ENCODE measurements at places on chromosomes 4 and X.

DNA sequence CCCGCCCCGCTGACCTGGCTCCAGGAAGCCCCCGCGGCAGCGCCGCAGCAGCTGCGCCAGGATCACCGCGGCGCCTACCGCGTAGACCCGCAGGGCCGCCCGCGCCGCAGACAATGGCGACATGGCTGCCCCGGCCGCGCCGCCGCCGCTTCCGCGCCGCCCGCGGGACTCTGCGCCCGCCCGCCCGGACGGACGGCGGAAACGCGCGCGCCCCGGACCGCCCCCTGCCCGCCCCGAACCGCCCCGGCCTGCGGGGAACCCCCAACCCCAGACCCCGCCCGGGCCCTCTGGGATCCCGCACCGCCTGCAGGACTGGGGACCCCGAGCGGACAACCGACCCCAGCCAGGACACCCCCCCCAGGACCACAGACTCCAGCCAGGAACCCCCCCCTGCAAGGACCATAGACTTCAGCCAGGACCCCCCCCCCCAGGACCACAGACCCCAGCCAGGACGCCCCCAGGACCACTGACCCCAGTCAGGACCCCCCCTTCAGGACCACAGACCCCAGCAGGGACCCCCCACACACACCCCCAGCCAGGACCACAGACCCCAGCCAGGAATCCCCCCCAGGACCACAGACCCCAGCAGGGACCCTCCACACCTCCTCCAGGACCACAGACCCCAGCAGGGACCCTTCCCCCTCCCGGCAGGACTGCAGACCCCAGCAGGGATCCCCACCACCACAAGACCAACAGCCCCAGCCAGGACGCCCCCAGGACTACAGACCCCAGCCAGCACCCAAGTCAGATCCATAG is at the start of the genes DHRSX and ZBED1:
DHRSX (minus strand) TSS at position 174 of the 756 bp plus-strand sequence; CDS start at position 123, 51 bp downstream.
ZBED1 (minus strand) TSS at position 174 of the 756 bp plus-strand sequence. CDS start 10,257 bp downstream, outside the sequence.
- DNase-seq: peak; percentile 54

GRCh38 chr4:174080361-174080760 is 203.1 kb downstream of the FBXO8 start:
- DNase-seq: no peak

DNA sequence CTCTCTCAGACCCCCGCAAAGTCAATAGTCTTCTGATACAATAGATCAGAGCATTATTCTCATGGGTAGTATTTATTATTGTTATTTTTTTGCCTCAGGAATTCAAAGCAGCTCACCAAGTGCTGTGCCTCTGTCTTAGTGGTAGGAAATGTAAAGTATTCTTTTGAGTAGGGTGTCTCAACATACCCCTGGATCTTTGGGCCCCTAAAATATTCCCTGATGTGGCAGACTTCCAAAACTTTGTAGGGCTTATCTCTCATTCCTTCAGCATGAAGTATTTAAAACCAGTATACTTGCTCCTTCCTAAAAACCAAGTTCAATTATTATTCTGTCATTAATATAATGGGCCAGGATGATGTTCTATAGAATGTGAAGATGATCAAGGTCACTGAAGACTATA is 115.3 kb upstream of the ZNF827 start:
- no peak for DNase-seq

GRCh38 chrX:149512225-149512885 is 7.2 kb upstream of the IDS start:
- peak; percentile 60 for DNase-seq

DNA sequence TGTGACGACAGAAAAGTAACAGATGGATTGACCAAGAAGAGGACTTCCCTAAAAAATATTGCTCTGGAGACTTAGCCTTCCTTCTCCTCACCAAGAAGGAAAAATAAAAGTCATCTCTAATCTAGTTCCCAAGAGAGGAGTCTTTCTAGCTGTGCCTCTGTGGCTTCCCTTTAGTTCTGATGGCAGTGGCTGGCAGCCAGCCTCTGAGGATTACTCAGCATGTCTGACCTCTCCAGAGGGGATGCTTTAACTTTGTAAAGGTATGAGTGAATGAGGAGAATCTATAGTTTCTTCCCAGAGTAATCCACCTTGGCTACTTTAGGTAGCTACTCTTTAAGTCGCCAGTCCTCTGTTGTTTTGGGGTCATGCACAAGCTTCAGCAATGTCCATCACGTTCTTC is 163.9 kb upstream of the KIT start:
- DNase-seq: no peak

GRCh38 chr4:94695384-94695783 is 62.4 kb upstream of the BMPR1B start:
- DNase-seq: no peak

All from activated naive CD4-positive, alpha-beta T cell treated with Interleukin-2 at 50 U/mL for 16 hours (primary cell).